Mesendoderm (in vitro differentiated cells): ENCODE measurements at places on chromosomes 2 and 18.

DNA sequence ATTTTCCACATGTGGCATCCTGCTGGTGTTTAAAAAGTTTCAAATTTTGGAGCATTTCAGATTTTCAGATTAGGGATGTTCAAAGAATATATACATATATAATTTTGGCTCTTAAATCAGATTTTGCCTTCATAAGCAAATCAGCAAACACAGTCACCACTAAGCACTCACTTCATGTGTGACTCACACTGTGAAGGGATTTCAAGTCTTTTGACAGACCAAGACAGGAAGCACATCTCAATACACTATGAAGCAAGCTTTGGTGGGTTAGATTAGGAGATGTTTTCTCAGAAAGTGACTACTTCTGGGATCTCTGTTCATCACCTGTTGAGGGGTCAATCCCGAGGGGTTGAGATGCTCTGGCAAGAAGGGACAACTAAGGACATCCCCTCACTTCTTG, 227.8 kb upstream of the RBBP8 start:
- DNase-seq, result peak; percentile 22

- no peak for DNase-seq
Measured at GRCh38 chr2:9696731-9697130, 65.9 kb upstream of the YWHAQ start.

- DNase-seq, result peak; percentile 51
Measured at GRCh38 chr2:176931588-176932563, 280.7 kb upstream of the HNRNPA3 start.

GRCh38 chr2:69211048-69211447, 176.0 kb downstream of the GFPT1 start:
- DNase-seq, result no peak

GRCh38 chr2:218811382-218811781, 20.2 kb downstream of the PRKAG3 start:
- DNase-seq, result no peak

GRCh38 chr2:26396734-26397298, 4.9 kb upstream of the DRC1 start:
- no peak for DNase-seq

DNA sequence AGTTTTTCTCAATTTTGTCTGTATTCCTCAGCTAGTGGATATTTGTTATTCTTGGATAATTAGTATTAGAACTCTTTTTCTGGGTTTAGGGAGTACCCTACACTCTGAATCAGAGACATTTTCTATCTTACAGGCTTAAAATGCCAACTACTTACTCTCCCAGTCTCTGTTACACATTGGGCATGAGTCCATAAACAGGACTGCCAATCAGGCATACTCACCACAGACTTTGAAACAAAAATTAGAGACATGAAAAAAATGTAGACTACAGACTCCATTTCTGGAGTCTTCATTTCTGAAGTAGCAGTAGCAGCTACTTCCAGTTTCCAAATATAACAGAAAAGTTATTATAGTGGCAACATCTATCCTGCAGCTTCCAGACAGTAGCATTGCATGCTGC, 279.7 kb downstream of the MBD5 start:
- DNase-seq, result no peak

DNA sequence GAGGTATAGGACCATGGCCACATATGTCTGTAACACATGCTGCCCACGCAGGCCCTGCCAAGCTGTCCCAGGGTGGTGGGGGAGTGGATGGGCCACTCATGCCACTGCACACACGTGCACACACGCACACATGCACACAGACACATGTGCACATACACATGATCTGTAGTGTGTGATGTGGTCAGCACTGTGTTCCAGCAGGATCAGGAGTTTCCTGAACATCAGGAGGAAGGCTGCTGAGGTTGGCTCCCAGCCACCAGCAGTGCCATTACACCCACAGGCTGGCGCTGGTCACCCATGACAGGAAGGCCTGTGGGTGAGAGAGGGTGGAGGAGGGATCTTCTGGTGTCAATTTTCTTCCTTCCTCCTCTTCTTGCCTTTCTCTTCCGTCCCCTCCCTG, 44.7 kb downstream of the POMC start:
- DNase-seq, result no peak

- peak; percentile 16 for DNase-seq
Measured at GRCh38 chr2:53519918-53520841, 247.4 kb upstream of the CHAC2 start.

- DNase-seq, result no peak
Measured at GRCh38 chr2:202703091-202703490, 68.3 kb downstream of the FAM117B start.

- DNase-seq, result no peak
Measured at GRCh38 chr18:38993342-38993741, 1427.7 kb upstream of the CELF4 start.

- DNase-seq, result peak; percentile 74
Measured at GRCh38 chr2:126656431-126657147, 631 bp downstream of the GYPC start.

DNA sequence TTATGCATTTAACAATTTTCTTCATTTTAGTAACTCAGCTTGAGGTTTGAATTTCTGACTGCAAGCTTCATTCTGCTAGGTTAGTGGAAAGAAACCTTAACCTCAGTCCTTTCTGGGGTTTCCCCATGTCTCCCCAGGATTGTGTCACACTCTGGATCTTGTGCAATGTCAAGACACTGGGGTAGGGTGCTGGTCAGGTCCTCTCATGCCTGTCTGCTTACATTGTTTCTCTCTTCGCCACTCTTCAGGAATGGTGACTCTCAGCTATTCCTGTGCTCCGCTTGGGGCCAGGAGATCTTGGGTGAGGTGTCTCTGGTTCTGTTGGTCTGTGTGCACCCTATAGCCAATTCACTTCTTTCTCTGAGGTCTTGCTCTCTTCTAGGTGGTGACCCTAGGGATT, 23.9 kb downstream of the CTLA4 start:
- DNase-seq, result no peak

DNA sequence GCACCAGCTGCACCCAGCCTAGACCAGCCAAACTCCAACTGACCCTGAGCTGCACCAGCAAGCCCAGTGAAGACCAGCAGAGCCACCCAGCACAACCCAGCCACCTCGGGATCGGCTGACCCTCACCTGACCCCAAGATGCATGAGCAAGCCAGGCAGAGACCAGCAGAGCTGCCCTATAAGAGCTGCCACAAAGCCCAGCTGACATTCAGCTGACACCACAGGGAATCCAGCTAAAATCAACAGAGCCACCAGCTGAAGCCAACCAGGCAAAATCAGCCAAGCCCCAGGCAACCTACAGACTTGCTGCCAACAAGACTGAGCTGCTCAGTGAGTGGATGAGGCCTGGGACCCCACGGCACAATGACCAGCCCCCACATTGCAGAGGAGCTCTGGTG, 54.6 kb downstream of the CYP27C1 start:
- no peak for DNase-seq

GRCh38 chr2:227082286-227082685, 81.7 kb downstream of the COL4A4 start:
- no peak for DNase-seq

- DNase-seq, result no peak
Measured at GRCh38 chr18:70377317-70377799, 88.5 kb downstream of the SOCS6 start.

DNA sequence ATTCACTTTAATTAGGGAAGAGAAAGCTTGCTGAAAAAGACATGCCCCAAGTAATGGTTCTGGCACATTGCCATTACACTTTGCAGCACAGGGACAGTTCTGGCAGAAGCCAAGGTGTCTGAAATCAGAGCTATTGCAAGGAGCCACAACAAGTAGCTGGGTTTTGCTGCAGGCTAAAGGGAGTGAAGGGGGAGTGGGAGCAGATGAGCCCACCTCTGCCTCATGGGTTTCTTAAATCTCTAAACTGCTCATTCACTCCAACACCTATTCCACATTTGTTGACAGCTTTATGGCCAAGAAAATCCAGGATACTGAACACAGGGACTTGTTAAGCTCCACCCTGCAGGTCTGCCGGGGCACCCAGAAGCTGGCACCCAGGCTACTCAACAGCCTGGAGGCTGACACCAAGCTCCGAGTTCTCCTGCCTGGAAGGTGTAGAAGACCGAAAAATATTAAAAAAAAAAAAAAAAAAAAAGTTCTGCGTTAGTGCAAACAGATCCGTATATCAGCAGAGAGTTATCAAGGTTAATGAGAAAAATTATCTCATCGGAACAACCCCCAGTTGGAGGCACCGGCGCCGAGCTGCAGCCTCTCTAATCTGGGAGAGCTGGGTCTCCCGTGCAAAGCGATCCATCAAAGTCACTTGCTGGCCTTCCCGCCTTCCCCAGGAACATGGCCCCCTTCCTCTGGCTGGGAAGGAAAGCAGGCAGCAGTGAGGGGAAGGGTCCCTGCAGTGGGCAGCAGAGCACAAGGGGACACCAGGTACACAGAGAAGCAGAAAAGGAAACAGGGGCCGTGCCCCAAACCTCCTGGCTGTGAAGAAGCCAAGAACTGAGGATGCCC, 123.7 kb downstream of the HNMT start:
- DNase-seq, result no peak

- no peak for DNase-seq
Measured at GRCh38 chr2:46831869-46832265, 83.7 kb downstream of the MCFD2 start.

GRCh38 chr18:2091937-2092336, 479.4 kb downstream of the METTL4 start:
- peak; percentile 97 for DNase-seq

DNA sequence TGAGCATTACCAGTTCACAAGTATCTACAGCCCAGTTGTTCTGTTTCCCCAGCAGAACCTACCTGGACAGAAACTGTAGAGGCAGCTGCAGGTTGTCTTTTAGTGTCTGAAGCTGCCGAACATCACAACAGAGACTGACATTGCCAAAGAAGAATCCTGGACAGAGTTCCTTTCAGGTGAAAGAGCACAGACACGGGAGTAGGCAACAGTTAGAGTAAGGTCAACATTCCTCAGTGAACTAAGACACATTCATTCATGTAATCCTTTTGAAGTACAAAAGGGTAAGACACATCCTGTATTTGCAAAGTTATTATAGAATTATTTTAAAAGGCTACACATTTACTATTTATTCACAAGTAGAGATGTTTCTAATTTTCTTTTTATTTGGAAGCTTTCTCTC, 14.3 kb downstream of the NPC1 start:
- no peak for DNase-seq

GRCh38 chr2:25275575-25275965, 66.2 kb downstream of the DNMT3A start:
- no peak for DNase-seq

GRCh38 chr2:76251342-76251741, 540.6 kb upstream of the GCFC2 start:
- no peak for DNase-seq

GRCh38 chr2:15818318-15818753, 122.0 kb upstream of the MYCN start:
- DNase-seq, result no peak

- DNase-seq, result no peak
Measured at GRCh38 chr2:160246356-160246755, 46.3 kb upstream of the ITGB6 start.

DNA sequence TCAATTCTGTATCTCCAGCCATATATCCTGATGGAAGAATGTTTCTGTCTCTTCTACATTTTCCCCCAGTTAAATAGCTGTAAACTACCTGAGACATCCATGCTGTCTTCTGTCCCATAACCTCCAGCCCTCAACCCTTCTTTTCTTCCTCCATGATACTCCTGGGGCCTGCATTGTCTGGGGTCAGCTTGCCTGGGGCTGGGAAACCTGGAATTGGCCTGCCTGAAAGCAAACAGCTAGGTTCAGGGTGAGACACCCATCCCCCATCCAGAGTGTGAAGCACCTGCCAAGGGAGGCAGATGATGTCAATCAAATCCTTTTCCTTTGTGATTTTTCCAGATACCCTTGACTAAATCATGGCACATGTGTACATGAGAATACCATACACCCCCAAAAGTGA, 313.7 kb upstream of the MGAT5 start:
- no peak for DNase-seq

GRCh38 chr2:111624411-111625156, 259.4 kb downstream of the ANAPC1 start:
- DNase-seq, result no peak

- DNase-seq, result no peak
Measured at GRCh38 chr18:38010971-38011857, 445.6 kb upstream of the CELF4 start.

DNA sequence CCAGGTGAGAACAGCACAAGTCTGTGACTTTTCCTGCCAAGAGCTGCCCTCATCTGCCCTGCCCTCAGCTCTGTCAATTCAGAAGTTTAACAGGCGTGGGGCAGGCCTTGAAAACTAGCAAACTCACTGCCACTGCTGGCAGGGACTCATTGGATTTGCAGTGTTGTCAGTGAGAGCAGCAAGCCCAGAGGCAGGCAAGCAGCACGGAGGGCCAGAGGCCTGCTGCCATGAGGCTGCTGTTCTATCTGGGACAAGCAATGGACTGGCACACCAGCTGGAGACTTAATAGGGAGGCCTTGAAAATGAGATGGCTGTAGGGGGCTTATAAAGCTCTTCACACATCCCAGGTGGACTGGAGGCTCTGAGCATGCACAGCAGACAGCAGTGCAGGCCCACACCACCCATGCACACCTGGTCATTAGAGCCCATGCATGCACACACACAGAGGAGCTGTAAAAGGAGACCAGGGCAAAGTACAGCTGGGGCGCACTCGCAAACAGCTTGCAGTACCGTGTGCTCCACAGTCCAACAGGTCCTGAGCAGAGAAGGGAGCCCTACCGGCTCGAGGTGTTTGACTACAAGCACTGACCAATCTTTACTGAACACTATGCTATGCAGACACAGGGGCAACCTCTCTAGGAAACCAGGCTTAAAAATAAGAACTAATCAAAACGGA, 28.7 kb downstream of the MGAT4A start:
- no peak for DNase-seq

DNA sequence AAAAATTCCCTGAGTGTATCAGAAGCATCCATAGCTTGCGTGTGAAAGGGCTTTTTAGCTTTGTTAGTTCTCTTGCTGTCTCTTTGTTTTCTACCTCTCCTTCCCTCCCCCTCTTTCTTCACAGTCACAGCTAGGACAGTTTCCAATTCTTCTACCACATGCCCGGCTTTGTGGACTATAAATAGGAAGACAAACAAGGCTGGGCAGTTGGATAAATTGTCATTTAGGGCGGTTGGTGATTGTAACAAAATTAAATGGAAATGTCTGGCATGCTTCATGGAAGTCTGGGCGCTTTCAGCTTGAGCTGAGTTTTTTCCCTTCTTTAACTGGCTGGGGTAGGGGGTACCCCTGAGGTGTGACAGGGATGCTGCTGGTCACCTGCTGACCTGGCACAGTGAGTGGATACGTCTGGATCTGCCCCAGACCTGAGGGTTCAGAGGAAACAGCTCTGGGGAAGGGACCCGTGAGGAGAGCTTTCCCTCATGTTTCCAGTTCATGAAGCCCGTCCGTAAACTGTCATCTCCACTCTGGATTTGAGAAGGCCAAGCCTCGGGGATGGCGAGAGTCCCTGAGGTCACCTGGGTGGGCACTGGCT, 29.0 kb upstream of the GIGYF2 start:
- no peak for DNase-seq

DNA sequence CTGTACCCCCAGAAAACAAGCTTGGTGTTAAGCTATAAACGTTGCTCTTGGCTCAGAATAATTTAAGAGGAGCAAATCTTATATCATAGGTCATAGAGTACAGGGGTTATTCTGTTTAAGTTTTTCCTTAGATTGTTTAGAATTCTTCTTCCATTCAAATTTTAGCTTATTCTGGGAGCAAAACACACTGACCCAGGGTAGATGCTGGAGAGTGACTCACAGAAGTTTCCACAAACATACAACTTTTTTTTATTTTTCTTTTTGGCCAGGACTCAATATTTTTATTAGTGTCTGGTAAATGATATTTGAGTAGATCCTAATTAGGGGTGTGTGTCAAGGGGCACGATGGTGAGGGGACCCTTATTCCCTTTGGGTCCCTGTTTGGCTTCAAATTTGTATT, 71.5 kb upstream of the PSME4 start:
- no peak for DNase-seq
